ENCODE measurements at places on chromosomes 1 and 21.

GRCh38 chr21:14383596-14384180, 742 bp upstream of the HSPA13 start:
- no peak for DNase-seq

DNA sequence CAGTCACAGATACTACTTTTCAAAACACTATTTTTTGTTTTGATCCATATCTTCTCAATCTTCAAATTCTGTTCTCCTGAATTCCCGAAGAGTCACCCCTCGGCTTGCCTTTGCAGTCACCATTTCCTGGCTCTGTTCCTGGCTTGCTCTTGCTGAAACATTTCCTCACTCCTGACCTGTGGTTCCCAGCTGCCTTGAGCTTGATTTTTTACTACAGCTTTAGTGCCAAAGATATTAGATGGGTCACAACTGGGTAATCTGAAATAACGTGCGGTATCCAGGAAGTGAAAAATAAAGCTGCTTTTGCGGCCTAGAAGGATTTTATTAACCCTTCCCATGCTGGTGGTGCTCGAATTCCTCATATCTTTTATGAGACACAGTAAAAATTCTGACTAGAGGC, 318.8 kb downstream of the PCP4 start:
- DNase-seq, result no peak

- no peak for DNase-seq
Observed at GRCh38 chr1:52210044-52210443, 68.2 kb downstream of the ZFYVE9 start.

DNA sequence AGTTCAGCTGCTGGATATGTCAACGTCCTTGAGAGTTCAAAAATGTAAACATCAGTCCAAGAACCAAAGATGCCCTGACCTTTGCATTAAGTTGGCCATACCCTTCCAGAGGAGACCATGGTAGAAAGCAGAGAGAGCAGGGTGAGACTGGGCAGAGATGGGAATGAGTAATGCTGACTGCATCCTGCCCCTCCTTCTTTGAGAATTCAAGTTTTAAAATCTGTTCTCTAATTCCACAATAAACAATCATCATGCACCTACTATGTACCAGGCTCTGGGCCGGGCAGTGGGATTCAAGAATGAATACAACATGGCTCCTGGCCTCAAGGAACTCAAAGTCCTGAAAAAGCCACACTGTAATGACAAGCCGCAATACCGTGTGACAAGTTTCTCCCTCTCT, 3.9 kb upstream of the HAO2 start:
- DNase-seq, result no peak

- no peak for DNase-seq
Observed at GRCh38 chr1:183911285-183911684, 106.4 kb downstream of the RGL1 start.

DNA sequence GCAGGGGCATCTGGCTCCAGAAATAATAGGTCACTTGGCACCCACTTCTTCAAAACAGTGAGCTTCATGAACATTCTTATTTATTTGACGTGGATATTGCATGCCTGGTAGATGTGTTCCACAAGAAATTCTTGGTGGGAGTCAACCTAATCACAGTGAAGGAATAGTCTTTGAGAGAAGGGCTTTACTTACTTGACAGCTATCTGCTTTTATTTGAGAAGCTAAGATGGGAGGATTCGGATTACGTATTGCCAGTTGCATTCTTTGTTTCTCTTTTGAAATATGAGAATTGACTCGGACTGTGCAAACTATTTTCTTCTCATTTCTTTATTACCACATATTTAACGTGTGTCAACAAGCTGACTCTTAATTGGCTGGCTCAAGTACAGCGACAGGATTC, 117.2 kb downstream of the FASLG start:
- DNase-seq, result no peak

- DNase-seq, result no peak
Observed at GRCh38 chr1:20149601-20150325, 10.6 kb downstream of the PLA2G2F start.

GRCh38 chr1:29688471-29689365, 452.4 kb downstream of the PTPRU start:
- DNase-seq, result peak; percentile 30

DNA sequence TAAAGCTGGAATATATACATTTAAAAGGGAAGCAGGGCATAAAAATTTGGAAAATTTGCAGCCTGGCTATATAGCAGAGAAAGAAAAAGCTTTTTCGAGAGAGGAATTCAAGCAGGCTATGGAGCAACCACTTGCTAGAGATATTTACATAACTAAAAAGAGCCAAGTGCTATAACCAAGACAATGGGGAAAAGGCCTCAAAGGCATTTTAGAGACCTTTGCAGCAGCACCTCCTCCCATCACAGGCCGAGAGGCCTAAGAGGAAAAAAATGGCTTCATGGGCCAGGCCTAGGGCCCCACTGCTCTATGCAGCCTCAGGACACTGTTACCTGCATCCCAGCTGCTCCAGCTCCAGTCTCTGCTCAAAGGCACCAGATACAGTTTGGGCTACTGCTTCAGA, 37.0 kb downstream of the CAPN9 start:
- DNase-seq, result no peak

- no peak for DNase-seq
Observed at GRCh38 chr21:16605597-16605996, 875.8 kb downstream of the USP25 start.
